ENCODE measurements at places on chromosomes 7 and 10.
A peak's percentile ranks its signal among the peaks of the same experiment; 100 is the strongest.

DNA sequence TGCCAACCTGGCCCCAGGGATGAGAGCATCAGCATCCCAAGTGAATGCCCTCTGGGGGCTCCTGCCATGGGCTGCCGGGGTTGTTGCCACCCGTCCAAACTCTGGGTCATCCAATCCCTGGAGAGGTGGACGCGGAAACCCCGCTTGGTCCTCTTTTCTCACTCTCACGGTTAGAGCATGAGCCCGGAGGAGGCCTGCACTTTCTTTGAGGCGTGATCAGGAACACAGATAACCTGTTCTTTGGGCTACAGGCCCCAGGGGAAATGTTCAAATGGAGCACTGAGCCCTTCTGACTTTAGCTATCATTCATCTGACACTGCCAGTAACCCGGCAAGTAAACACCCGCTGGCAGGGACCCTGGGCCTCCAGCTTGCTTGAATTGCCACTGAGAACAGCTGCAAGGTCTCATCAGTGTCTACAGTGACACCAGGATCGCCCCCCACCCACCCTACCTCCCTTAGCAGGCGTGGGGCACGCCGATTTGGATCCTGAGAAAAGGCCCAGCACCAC lies 29.4 kb upstream of the SLF2 start:
- H3K4me3 ChIP-seq: no peak overlapping the region
- no peaks in the 10 kb centered on the region for H3K27me3 ChIP-seq
- DNase-seq: no peak
- no peak overlapping the region for H3K27ac ChIP-seq
- H3K4me1 ChIP-seq: no peaks in the 10 kb centered on the region
- no peaks in the 10 kb centered on the region for H3K36me3 ChIP-seq

- H3K4me3 ChIP-seq: peak overlapping the region; percentile 66
- H3K27ac ChIP-seq: no peak overlapping the region
- H3K4me1 ChIP-seq: peaks cover 32% of the 10 kb centered on the region
- DNase-seq: no peak
- H3K36me3 ChIP-seq: no peaks in the 10 kb centered on the region
Measured at GRCh38 chr10:33334805-33335550, 511 bp upstream of the NRP1 start.

- H3K36me3 ChIP-seq: no peaks in the 10 kb centered on the region
- no peak overlapping the region for H3K4me3 ChIP-seq
- no peaks in the 10 kb centered on the region for H3K4me1 ChIP-seq
- no peak for DNase-seq
- no peaks in the 10 kb centered on the region for H3K27me3 ChIP-seq
Measured at GRCh38 chr7:114104035-114104434, 185.2 kb upstream of the PPP1R3A start.

- no peaks in the 10 kb centered on the region for H3K4me1 ChIP-seq
- no peaks in the 10 kb centered on the region for H3K36me3 ChIP-seq
- no peak for DNase-seq
- H3K27me3 ChIP-seq: peaks cover 3% of the 10 kb centered on the region
- no peak overlapping the region for H3K4me3 ChIP-seq
Measured at GRCh38 chr10:95282107-95282506, 8.7 kb downstream of the PDLIM1 start.

DNA sequence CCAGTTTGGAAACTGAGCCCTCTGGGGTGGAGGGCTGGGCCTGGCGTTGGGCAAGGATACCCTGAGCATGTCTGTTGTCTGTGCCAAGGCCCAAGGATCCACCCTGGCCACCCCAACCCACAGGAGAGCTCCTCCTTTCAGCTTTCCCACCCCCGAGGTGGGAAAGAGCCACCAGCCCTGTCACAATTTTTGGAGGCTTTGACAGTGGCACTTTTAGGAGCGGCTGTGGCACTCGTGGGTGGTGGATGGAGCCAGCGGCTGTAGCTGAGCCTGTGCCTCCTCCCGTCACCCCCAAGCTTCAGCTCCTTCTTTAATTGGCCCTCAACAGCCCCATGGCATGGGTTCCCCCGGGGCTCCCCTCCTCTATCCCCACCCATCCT lies 18.2 kb upstream of the ZNF862 start:
- H3K27ac ChIP-seq: no peak overlapping the region
- no peak overlapping the region for H3K4me3 ChIP-seq
- H3K27me3 ChIP-seq: no peaks in the 10 kb centered on the region
- H3K4me1 ChIP-seq: no peaks in the 10 kb centered on the region
- DNase-seq: no peak

DNA sequence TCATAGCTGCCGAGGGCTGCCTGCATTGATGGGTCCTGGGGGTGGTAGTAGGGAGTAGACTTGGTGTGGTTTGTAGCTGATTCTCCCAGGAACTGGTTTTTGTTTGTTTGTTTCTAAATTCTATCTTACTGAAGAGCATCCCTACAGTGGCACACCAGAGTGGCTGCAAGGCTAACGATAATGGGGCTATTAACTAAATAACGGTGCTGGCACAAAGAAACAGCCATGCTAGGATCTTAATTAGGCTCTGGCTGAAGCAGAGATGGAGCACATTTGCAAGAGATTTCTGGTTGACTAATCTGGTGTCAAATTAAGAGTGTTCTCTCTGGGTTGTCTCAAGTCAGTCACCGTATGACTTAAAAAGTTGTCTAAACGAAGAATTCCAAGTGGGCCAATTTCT lies 590.0 kb downstream of the NRG3 start:
- no peaks in the 10 kb centered on the region for H3K27me3 ChIP-seq
- no peak overlapping the region for H3K4me3 ChIP-seq
- no peaks in the 10 kb centered on the region for H3K36me3 ChIP-seq
- no peak overlapping the region for H3K27ac ChIP-seq

GRCh38 chr10:110218632-110219031 lies 11.2 kb downstream of the MXI1 start:
- H3K36me3 ChIP-seq: no peaks in the 10 kb centered on the region
- H3K4me3 ChIP-seq: no peak overlapping the region
- H3K4me1 ChIP-seq: peaks cover 24% of the 10 kb centered on the region
- H3K27ac ChIP-seq: no peak overlapping the region

- H3K4me3 ChIP-seq: no peak overlapping the region
- H3K4me1 ChIP-seq: no peaks in the 10 kb centered on the region
- H3K36me3 ChIP-seq: no peaks in the 10 kb centered on the region
- H3K27me3 ChIP-seq: no peaks in the 10 kb centered on the region
- DNase-seq: no peak
- H3K27ac ChIP-seq: no peak overlapping the region
Measured at GRCh38 chr7:133562621-133563020, 309.7 kb downstream of the EXOC4 start.

GRCh38 chr7:8015100-8015745 lies 46.6 kb downstream of the GLCCI1 start:
- H3K27ac ChIP-seq: peak overlapping the region; percentile 16
- H3K36me3 ChIP-seq: no peaks in the 10 kb centered on the region
- no peak overlapping the region for H3K4me3 ChIP-seq

- no peak within 1 kb of the TSS for H3K27ac ChIP-seq
- no peaks in the 10 kb centered on the region for H3K36me3 ChIP-seq
- no peak for DNase-seq
- H3K4me3 ChIP-seq: no peak within 1 kb of the TSS
- H3K27me3 ChIP-seq: no peaks in the 10 kb centered on the region
Measured at GRCh38 chr7:30911561-30911969, at the start of gene AQP1. AQP1 (plus strand) TSS chr7:30911853; CDS start chr7:30911910, 57 bp downstream.

- no peaks in the 10 kb centered on the region for H3K4me1 ChIP-seq
- no peaks in the 10 kb centered on the region for H3K36me3 ChIP-seq
- H3K4me3 ChIP-seq: no peak overlapping the region
- no peaks in the 10 kb centered on the region for H3K27me3 ChIP-seq
- no peak overlapping the region for H3K27ac ChIP-seq
Measured at GRCh38 chr10:104066945-104067344, 18.7 kb downstream of the COL17A1 start.

DNA sequence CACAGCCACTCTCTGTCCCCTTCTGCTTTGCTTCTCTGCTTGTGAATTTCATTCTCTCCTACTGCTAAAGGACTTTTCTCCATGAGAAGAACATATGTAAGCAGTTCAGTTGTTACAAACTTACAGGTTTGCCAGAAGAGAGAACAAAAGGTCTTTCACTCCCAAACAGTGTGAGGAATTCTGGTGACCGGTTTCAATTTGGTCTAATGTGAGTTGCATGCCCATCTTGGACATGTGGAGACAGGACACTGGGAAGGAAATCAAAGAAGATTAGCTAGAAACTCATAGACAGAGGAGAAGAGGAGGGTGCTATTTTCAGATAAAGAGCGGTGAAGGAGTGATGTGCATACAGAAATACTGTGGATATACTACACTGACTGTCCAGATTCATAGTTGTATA lies 209.5 kb upstream of the INHBA start:
- no peaks in the 10 kb centered on the region for H3K4me1 ChIP-seq
- H3K36me3 ChIP-seq: no peaks in the 10 kb centered on the region
- H3K4me3 ChIP-seq: no peak overlapping the region
- no peaks in the 10 kb centered on the region for H3K27me3 ChIP-seq
- no peak for DNase-seq

DNA sequence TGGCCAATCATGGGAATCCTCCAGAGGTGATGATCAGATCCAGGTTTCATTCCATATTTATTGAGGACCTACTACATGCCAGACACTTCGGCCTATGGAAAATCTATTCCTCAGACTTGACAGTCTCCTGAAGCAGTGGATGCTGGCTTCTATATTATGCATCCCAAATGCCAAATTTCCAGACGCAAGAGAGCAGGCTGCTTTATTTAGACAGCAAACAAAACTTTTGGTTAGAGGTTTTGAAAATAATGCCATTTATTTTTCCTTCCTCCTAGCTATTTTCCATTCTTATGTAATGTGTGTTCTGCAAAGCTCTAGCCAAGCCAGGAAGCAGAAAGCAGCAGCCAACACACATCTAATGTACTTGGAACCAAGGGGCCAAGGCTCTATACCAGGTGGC lies 330.8 kb downstream of the GPAM start:
- no peak overlapping the region for H3K4me3 ChIP-seq
- no peaks in the 10 kb centered on the region for H3K27me3 ChIP-seq
- no peak overlapping the region for H3K27ac ChIP-seq
- no peaks in the 10 kb centered on the region for H3K36me3 ChIP-seq
- H3K4me1 ChIP-seq: no peaks in the 10 kb centered on the region

DNA sequence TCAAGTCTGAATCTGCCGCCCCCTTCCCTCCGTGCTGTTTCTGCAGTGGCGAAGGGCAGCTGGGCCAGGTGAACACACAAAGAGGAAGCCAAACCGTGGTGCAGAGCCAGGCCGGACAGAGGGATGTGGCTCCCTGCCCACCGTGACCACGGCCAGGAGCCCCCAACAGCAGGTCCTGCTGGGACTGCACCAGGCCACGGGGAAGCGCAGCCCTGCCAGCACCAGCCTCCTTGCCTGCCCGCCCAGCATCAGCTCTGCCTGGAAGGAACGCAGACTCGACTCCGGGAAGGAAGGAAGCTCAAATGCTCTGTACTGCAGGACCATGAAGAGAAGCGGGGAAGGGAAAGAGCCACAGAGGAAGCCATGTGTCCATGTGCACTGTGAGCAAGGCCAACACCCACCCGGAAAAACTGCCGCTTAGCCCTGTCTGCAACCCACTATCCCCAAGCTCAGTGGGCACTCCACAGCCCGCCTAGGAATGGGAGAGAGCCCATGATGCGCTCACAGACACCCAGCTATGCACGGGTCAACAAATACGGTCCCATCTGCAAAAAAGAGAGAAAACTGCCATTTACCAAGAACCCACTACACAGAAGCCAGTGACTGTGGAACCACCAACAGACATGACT lies 19.0 kb downstream of the GPER1 start:
- DNase-seq: no peak
- no peak overlapping the region for H3K27ac ChIP-seq
- no peaks in the 10 kb centered on the region for H3K36me3 ChIP-seq
- H3K4me1 ChIP-seq: no peaks in the 10 kb centered on the region
- no peaks in the 10 kb centered on the region for H3K27me3 ChIP-seq

DNA sequence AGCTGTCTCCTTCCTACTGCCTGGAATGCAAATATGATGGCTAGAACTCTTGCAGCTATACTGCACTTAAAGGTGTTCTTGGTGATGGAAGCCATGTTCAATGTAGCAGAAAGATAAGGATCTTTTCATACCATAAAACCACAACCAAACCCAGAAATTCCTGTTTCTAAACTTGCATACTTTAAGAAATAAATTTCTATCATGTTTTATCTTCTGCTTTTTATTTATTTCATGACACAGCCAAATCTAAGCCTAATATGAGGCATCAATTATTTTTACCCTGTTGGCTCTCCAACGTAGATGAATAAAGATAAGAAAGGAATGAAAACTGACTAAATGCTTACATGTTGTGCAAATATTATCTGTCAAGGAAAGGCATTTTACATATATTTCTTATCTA lies 224.1 kb downstream of the DOCK4 start:
- no peak for DNase-seq
- H3K36me3 ChIP-seq: no peaks in the 10 kb centered on the region
- no peak overlapping the region for H3K27ac ChIP-seq

- H3K4me1 ChIP-seq: no peaks in the 10 kb centered on the region
- no peak overlapping the region for H3K27ac ChIP-seq
- DNase-seq: no peak
- H3K36me3 ChIP-seq: no peaks in the 10 kb centered on the region
Measured at GRCh38 chr10:58796242-58796641, 283.6 kb downstream of the BICC1 start.

GRCh38 chr7:99828811-99829210 lies 998 bp downstream of the CYP3A43 start:
- H3K36me3 ChIP-seq: no peaks in the 10 kb centered on the region
- no peak overlapping the region for H3K4me3 ChIP-seq
- H3K27ac ChIP-seq: no peak overlapping the region
- no peaks in the 10 kb centered on the region for H3K27me3 ChIP-seq
- DNase-seq: no peak

DNA sequence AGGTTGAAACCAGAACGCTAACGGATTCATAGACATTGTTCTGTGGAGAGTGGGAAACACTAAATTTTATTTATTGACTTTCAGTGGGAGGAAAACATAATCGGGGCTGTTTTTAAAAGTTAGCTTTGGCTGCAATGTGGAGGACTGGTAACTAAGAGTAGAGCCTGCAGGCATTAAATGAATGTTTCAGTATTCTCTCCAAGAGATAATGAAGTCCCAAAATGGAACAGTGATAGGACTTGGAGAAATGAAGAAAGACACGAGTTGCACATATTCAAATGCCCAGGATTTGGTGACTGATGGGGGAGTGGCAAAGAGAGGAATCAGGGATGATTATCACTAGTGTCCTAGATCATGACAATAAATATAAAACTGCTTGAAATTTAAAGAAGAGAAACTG lies 359.8 kb upstream of the LRRTM3 start:
- no peaks in the 10 kb centered on the region for H3K4me1 ChIP-seq
- no peak for DNase-seq
- no peak overlapping the region for H3K4me3 ChIP-seq
- H3K27ac ChIP-seq: no peak overlapping the region

DNA sequence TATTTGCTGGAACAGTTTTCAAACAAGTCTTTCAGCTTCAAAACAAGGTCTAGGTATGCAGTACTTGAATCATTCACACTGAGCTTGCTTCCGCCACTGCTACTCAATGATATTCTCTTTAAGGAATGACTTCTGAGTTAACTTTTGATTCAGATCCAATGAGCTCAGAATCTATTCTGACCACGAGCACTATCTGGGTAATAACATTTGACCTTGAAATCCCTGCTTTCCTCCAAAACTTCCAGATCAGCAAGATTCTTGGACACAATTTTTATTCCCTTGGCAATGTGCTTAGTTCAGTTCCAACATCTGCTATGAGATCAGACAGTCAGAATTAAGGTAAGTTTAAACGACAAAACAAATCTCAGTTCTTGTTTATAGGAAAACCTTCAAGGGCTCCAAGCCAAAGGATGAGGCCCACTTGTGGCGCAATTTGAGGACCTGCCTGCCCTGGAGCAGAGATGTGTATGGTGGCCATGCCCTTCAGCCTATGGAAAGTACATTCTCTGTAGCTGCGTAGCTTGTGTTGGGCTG lies 87.2 kb downstream of the RNF216 start:
- no peaks in the 10 kb centered on the region for H3K27me3 ChIP-seq
- H3K4me3 ChIP-seq: peak overlapping the region; percentile 55
- peak overlapping the region; percentile 76 for H3K27ac ChIP-seq
- H3K4me1 ChIP-seq: peaks cover 77% of the 10 kb centered on the region
- H3K36me3 ChIP-seq: no peaks in the 10 kb centered on the region
